ENCODE measurements at places on chromosomes 16 and 17. TPM values are rescaled to one million over a fixed set of nuclear protein-coding genes. Genes with fewer than 3 reads are reported as not detected.

The SSTR5 gene
- not detected for total RNA-seq

The TMEM132E gene
- total RNA-seq, result not detected

The TP53TG3F gene
- total RNA-seq, result not detected

The P2RX1 gene
- not detected for total RNA-seq

The CCL8 gene
- not detected for total RNA-seq

The DUXB gene
- total RNA-seq, result not detected

The CDT1 gene
- 13.8 TPM for total RNA-seq

The PDE6G gene
- not detected for total RNA-seq

The CCL17 gene
- total RNA-seq, result 2.1 TPM

The KRTAP17-1 gene
- not detected for total RNA-seq

The KCNJ18 gene
- not detected for total RNA-seq

The VTN gene
- total RNA-seq, result 0.24 TPM

The ANKRD40CL gene
- total RNA-seq, result not detected

The CRYM gene
- total RNA-seq, result 2.6 TPM

The DNAI2 gene
- not detected for total RNA-seq

The ZNF423 gene
- 0.03 TPM for total RNA-seq

The TBC1D3I gene
- total RNA-seq, result not detected

The HLF gene
- 0.24 TPM for total RNA-seq

The TP53TG3C gene
- total RNA-seq, result not detected

The GJC1 gene
- total RNA-seq, result 20.9 TPM

The FOXL1 gene
- not detected for total RNA-seq

The ZNF267 gene
- total RNA-seq, result 21.0 TPM

The ABHD15 gene
- total RNA-seq, result 11.5 TPM

The NACA2 gene
- not detected for total RNA-seq
